ENCODE measurements at places on chromosomes 2 and 18.

GRCh38 chr2:152603166-152603565 lies 114.1 kb downstream of the PRPF40A start:
- no peak for DNase-seq

DNA sequence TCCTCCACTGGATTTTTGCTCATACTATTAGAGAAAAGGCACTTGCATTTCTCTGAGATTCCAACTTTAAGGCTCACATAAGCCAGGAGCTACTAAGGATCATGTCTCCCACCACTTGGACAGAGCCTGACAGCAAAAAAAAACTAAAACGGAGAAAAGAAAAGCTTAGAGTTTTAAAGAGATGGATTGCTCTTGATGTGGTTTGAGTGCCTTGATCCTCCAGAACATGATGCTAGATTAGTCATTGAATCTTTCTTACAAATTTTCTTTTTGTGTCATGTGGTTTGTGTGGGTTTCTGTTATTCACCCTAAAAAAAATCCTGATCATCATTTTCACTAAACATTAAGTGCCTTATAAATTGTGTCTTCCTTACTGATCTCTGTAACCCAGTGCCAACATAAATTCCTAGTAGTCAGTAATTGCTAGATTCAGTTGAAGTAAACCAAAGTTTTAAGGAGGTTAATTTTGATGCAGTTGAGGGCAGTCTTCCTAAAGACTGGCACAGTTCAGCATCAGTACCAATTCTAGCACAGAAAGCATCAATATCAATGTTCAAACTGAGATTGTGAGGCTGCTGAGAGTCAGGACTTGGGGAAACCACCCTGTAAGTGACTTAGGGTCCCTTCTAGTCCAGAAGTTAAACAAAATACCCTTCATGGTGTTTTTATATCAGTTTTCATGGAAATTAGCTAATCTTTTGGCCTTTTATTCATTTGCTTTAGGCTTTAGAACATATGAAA lies 206.3 kb downstream of the RAD51AP2 start:
- DNase-seq = no peak

DNA sequence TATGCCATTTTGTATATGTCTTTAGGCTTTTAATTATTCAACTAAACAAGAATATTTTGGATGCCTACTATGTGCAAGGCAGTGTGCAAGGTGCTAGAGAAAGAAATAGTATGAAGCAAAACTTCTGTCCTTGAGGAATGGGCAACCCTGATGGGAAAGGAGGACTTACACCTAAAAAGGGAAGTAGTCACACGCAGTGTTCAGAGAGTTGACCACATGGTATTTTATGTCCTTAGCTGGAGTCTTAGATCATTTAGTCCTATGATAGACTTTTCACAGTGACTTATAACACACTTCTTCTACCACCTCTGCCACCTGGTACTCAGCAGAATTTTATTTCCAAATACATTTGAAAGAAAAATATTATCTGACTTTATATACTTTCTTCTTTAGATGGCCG lies 291.6 kb downstream of the PLCL1 start:
- no peak for DNase-seq

- DNase-seq = no peak
Observed at GRCh38 chr2:68196120-68196716, 38.5 kb downstream of the PNO1 start.

DNA sequence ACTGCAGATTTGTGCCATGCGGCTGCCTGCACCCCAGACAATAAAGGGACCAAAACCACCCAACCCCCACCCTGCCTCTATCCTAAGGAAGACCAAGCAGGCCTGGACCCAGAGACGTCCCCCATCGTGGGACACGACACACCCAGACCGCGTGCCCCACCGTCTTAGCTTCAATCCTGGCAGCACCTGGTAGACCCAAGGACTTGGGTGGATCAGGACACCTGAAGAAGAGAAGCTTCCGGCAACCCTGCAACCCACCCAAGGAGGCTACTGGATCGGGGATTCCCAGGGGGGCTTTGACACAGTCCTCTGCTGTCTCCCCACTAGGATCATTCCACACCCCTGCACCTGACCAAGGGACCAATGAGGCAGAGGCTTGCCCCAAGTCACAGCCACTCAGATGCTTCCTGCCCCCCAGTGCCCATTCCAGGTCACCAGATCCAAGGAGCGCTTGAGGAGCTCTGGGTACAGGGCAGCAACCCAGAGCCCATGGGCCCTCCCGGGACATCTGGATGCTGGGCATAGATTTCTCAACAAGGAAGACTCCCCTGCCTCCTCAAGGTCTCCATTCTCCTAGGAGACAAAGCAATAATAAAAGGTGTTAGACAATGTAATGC lies 3.6 kb downstream of the ALPI start:
- DNase-seq = no peak

DNA sequence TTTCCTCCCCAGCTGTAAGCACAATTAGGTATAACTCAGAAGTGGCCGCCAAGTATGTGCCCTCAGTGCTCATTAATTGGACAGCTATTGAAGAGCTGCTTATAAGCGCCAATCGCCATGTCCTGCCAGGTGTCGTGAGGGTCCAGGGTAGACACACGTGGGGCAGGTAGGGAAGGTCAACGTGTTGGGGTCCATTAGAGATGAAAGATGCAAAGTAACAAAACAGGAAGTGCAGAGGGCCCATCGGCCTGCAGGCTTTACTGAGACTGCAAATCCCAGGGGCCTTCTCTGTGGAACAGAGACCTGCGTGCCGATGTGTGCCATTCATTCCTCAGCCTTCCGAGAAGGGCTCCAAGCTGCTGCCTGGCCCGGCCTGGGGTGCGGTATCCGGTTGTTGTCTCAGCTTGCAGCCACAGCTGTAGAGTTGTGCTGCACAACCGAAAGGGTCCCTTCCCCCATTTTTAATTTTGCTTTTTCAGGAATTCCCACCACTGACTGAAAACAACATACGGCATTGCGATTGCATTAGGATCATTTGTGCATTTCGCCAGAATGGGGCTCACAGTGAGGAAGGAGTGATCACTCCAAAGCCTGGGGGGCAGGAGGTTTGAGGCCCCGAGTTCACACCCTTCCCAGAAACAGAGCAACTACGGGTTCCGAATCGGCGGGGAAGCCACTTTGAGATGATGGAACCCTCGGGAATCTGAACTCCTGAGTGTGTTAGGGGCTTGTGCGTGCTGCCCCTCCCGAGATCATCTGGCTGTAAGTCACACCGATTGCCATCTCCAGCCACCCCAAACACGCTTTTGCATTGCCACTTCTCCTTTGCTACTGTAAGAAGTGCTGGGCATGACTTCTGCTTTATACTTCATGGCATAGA lies 94.3 kb downstream of the TSHZ1 start:
- no peak for DNase-seq

DNA sequence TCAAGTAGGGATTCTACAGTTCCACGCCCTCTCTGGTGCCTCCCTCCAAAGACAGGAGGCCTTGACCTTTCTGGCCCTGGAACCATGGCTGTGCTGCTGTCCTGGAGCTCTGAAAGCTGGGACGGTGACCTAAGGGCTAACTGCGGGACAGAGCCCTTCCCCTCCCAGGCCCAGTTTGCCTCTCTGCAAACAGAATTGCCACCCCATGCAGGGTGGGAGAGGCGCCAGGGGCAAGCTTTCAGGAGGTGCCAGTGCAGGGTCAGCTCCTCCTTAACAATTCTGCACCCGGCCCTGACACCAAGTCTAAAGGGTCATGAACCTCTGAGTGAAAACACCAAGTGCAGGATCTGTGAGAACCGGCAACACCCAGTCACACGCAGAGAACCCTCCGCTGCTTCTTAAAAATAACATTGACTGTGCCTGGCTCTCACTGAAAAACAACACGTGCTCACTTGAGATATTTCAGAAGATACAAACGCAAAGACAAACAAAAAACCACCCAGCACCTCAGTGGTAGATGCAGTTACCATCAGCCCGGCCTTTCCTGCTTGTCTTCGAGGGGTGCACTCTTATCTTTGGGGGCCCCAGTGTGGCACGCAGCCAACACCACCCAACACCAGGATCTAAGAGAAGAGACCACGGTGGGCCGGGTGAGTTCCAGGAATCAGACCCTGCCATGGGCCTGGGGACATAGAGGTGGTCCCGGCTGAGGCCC lies 1.1 kb upstream of the SNED1 start:
- DNase-seq = no peak
